Gastrocnemius medialis (tissue), 4 donors: ENCODE measurements at places on chromosomes 3 and 15.

DNA sequence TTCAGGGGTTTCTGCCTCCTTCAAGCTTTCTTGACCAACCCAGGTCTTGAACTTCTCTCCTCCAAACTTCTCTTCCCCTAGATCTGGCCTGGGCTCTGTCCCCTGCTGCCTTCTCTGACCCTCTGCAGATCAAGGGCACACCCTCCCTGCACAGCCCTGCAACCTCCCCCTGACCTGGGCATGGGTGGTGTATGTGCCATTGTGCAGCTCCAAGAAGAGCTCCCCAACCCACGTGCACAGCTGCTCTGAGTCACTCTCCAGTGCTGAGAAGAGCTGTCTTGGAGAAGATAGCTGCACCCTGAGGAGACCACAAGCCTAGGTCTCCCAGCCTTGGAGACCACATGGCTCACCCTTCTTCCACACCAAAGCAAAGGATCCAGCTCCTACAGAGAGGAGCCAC is 8.0 kb downstream of the MAN2C1 start:
- no peaks in the 10 kb centered on the region for H3K36me3 ChIP-seq
- no peaks in the 10 kb centered on the region for H3K4me1 ChIP-seq
- no peak overlapping the region for H3K4me3 ChIP-seq
- H3K27me3 ChIP-seq, result no peaks in the 10 kb centered on the region

- no peaks in the 10 kb centered on the region for H3K27me3 ChIP-seq
- no peak overlapping the region for H3K27ac ChIP-seq
Measured at GRCh38 chr3:33299395-33300081, 22.3 kb downstream of the FBXL2 start.

GRCh38 chr3:192336286-192336685 is 391.1 kb downstream of the FGF12 start:
- H3K27me3 ChIP-seq, result no peaks in the 10 kb centered on the region
- DNase-seq, result no peak
- H3K4me1 ChIP-seq, result no peaks in the 10 kb centered on the region

DNA sequence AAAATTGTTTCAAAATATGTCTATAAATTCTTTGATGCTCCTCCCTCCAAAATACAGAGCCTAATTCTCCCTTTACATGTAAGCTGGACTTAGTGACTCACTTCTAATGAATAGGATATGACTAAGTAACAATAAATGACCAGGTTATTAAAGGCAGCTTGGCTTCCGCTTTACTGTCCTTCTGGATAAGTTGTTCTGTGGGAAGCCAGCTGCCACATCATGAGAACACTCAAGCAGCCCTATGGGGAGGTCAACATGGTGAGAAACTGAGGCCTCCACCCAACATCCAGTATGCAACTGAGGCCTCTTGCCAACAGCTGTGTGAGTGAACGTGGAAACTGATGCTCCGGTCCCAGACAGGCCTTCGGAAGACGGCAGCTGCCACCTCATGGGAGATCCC is 247.3 kb upstream of the CHRM5 start:
- no peak for DNase-seq
- H3K27ac ChIP-seq, result no peak overlapping the region
- no peaks in the 10 kb centered on the region for H3K4me1 ChIP-seq
- H3K27me3 ChIP-seq, result no peaks in the 10 kb centered on the region
- no peak overlapping the region for H3K4me3 ChIP-seq

- DNase-seq, result no peak
- no peak overlapping the region for H3K27ac ChIP-seq
- no peaks in the 10 kb centered on the region for H3K4me1 ChIP-seq
- H3K27me3 ChIP-seq, result no peaks in the 10 kb centered on the region
- H3K4me3 ChIP-seq, result no peak overlapping the region
Measured at GRCh38 chr3:134874737-134875413, 79.8 kb downstream of the EPHB1 start.

GRCh38 chr15:59190291-59190690 is 16.4 kb upstream of the LDHAL6B start:
- no peak overlapping the region for H3K4me3 ChIP-seq
- H3K27me3 ChIP-seq, result no peaks in the 10 kb centered on the region
- DNase-seq, result no peak

DNA sequence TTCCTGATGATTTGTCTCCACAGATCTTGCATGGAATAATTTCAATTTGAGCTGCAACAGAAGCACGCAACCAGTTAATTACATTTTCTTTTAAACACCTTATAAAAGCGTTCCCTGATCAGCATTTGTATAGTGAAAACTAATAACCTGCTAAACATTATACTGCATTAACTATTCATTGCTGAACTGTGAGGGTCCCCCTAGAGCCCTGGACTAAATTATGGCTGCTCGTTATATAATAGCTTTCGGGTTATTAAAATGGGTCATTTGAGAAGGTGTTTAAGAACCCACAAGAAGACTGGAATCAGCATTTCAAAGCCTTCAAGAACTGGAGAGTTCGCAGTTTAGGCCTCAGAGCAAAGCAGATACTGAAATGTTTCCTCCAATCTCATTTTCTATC is 52.9 kb upstream of the ICE2 start:
- H3K4me3 ChIP-seq, result no peak overlapping the region
- peaks cover 5% of the 10 kb centered on the region for H3K36me3 ChIP-seq
- DNase-seq, result no peak
- H3K4me1 ChIP-seq, result peaks cover 76% of the 10 kb centered on the region
- H3K27me3 ChIP-seq, result no peaks in the 10 kb centered on the region

GRCh38 chr15:55108448-55108847 is 88.3 kb downstream of the RSL24D1 start:
- peaks cover 3% of the 10 kb centered on the region for H3K4me1 ChIP-seq
- no peaks in the 10 kb centered on the region for H3K36me3 ChIP-seq
- no peak overlapping the region for H3K27ac ChIP-seq
- H3K27me3 ChIP-seq, result no peaks in the 10 kb centered on the region
- no peak for DNase-seq
- H3K4me3 ChIP-seq, result no peak overlapping the region

GRCh38 chr15:78358102-78358870 is 18.1 kb downstream of the CRABP1 start:
- H3K27ac ChIP-seq, result no peak overlapping the region
- H3K27me3 ChIP-seq, result no peaks in the 10 kb centered on the region
- H3K4me1 ChIP-seq, result no peaks in the 10 kb centered on the region
- no peaks in the 10 kb centered on the region for H3K36me3 ChIP-seq
- no peak for DNase-seq

DNA sequence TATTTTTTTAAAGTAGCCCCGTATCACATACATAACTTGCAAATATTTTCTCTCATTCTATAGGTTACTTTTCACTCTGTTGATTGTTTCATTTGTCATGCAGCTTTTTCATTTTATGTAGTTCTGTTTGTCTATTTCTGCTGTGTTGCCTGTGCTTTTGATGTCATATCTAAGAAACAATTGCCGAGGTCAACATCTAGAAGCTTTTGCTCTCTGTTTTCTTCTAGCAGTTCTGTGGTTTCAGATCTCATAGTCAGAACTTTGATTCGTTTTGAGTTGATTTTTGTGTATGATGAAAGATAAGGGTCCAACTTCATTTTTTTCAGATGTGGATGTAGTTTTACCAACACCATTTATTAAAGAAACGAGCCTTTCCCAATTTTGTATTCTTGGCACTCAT is 79.5 kb downstream of the CD200 start:
- no peaks in the 10 kb centered on the region for H3K4me1 ChIP-seq
- no peak overlapping the region for H3K27ac ChIP-seq
- DNase-seq, result no peak
- no peaks in the 10 kb centered on the region for H3K27me3 ChIP-seq
- no peaks in the 10 kb centered on the region for H3K36me3 ChIP-seq
